ENCODE measurements at places on chromosomes 16 and 17.

DNA sequence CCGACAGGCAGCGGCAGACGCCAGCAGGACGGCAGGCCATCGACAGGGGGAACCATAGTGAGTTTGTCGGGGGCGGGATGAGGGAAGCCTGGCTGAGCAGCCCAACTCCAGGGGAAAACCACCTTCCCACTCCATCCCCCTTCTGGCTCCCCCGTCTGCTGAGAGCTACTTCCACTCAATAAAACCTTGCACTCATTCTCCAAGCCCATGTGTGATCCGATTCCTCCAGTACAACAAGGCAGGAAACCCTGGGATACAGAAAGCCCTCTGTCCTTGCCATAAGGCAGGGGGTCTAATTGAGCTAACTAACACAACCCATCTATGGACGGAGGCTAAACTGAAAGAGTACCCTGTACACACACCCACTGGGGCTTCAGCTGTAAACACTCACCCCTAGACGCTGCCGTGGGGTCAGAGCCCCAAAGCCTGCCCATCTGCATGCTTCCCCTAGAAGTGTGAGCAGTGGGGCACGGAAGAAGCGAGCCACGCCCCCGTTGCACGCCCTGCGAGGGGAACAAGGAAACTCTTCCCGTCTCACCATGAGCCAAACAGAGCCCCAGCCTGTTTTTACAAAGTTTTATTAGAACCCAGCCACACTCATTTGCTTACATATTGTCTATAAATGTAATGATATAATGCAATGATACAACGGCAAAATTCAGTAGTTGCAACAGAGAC, 4.1 kb downstream of the KRTAP29-1 start:
- no peak for DNase-seq

DNA sequence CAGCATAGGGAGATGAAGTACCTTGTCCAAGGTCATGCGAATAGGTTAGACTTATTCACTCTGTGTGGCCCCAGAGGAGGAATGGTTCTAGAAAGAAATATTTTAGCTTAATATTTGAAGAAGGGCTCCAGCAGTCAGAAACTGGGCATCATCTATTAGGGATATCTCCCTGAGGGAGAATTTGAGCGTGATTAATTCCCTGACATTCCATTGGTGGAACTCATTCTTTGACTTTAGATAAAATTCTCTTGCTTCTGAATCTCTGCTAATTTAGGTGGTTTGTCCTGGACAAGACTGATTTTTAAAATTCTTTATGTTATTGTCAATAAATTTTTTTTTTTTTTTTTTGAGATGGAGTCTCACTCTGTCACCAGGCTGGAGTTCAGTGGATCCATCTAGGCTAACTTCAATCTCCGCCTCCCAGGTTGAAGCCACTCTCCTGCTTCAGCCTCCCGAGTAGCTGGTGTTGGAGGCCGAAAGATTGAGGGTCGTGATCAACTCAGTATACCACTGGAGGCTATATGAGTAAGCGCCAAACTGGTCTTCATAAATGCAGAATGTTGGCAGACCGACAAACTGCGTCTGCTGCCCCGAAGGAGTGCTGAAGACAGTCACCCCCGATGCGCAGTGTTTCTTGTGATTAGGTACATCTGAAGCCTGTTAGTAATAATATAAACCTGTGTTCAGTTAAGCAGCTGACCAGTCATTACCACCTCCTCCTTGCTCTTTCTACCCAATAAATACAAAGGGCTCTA, 267.9 kb upstream of the HSBP1 start:
- no peak for DNase-seq

DNA sequence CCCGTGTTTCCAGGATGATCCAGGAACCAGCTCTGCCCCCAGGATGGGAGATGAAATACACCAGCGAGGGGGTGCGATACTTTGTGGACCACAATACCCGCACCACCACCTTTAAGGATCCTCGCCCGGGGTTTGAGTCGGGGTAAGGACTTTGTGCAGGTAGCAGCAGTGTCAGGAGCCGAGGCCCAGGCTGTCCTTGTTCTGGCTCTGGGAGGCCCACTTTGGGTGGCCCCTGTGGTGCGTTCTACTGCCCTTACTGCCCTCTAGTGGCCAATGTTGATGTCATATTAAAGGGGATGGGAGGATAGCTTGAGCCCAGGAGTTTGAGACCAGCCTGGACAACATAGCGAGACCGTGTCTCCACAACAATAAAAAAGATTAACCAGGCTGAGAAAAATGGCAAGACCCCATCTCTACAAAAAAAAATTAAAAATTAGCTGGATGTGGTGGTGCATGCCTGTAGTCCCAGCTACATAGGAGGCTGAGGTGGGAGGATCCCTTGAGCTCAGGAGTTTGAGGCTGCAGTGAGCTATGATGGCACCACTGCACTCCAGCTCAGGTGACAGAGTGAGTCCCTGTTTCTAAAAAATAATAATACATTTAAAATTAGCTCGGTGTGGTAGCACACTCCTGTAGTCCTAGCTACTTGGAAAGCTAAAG, 20.9 kb upstream of the CLEC18A start:
- DNase-seq = peak; percentile 75

DNA sequence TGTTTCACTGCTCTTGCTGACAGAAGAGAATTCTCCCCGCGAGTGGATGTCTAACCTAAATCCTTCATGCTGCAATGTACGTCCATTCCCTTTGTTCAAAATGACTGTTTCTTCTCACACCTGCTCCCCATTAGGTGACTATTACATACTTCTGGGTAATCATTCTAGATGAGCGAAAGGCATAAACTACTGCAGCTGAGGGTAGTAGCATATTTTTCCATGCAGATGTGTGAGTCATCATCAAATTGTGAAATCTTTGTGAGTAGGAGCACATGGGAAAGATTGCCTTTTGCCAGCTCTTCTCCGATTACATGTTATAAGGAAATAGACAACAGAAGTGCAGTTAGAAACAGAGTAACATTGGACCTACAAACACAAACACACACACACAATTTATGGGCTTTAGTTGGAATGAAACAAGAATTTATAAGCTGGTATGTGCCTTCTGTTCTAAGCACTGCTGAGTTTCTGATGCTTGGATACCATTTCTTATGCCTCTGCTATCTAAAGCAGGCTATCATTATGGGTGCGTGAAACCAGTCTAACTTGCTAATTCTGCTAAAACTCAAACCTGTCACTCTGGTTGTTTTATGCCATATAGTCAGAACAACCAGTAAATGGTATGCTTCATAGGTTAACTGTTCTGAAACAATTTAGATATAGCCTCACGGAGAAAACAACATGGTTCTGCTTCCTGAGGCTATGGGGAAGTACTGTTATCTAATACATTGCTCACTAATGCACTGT, 346.9 kb upstream of the PSMD7 start:
- peak; percentile 71 for DNase-seq

DNA sequence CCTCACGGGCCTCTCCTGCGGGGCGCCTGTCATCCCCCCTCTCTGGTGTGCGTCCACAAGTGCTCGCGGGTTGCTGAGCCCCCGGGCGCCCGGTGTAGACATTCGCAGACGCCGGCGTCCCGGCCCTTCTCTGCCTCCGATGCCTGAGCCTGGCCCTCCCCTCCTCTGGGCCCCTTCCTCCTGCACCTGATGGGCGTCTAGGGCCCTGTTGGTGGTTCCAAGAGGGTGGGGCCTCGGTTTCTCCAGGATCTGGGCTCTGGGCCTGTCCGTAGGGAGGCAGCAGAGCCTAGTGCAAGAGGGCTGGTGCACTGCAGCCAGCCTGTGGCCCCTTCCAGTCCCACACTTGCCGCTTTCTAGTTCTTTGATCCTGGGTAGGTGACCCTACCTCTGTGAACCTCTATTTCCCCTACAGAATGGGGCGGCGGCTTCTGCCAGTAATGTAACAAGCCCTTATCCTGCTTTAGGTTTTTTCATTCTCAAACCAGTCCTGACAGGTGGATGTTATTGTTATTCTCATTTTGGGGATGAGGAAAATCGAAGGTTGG, 623 bp downstream of the E4F1 start:
- DNase-seq = peak; percentile 71

DNA sequence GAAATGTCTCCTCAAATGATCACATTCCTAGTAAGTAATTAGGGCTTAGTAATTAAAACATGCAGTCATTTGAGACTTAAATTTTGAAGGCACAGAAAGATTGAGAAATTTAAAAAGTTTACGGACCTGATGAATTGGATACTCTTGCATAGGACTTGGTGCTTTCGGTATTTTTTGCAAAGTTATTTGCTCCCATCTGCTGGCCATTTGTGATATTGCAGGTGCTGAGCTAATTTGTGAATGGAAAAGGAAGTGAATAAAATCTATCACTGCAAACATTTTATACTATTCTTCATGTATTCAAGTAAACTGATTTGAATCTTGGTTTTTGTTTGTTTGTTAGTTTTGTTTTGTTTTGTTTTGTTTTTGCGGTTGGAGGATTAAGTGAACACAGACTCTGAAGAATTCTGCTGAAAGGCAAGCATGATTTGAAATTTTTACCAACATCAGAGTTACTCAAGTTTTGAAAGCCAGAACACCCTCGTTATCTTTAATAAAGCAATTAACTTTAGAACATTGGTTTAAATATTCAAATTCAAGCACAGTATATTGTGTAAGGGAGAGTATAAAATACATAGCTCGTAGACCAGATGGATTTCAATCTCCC, 689.5 kb upstream of the RBFOX1 start:
- DNase-seq = peak; percentile 69

- no peak for DNase-seq
Observed at GRCh38 chr17:10041916-10042588, 137.0 kb upstream of the RCVRN start.

- no peak for DNase-seq
Observed at GRCh38 chr17:43637563-43638323, 24.0 kb downstream of the MEOX1 start.

GRCh38 chr17:55576237-55576995, 65.2 kb upstream of the SMIM36 start:
- peak; percentile 84 for DNase-seq

GRCh38 chr17:75386430-75386829, 19.0 kb downstream of the GRB2 start:
- DNase-seq = no peak

- no peak for DNase-seq
Observed at GRCh38 chr16:71771571-71771970, 37.1 kb downstream of the AP1G1 start.

- no peak for DNase-seq
Observed at GRCh38 chr17:17504341-17505140, 8.3 kb upstream of the RASD1 start.

DNA sequence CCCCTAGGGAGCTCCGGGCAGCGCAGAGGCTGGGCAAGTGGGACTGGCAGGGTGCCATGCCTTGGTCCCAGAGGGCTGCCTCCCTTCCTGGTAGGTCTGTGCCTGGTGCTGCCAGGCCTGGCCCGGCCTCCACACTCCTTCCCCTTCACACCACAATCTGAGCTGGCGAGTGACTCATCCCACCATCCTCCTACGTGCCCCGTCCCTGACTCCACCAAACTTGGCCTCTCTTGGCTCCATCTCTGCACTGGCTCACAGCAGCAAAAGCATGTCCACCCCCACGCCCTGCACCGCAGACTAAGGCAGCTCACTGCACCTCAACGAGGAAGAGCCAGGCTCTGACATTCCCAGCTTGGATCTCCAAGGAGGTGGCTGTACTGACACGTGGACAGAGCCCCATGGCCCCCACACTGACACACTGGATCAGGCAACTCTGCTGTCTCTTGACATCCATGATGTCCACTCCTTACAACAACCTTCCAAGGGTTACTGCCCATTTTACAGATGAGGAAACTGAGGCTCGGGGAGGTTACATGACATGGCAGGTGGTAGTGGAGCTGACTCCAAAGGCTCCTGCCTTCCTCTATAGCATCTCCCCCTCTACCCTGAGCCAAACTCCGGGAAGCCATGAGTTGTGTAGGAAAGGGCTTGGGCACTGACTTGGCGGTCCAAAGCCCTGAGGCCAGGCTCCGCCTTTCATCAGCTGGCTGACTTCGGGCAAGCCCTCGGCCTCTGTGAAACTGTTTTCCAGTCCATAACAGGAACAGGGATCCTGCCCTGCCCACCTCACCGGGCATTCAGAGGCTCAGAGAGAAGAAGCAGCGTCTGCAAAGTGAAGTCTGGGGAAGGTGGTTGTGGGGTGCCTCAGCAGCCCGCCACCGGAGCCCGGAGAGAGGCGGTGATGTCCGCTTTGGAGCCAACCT, 20.1 kb upstream of the KRT19 start:
- DNase-seq = peak; percentile 96

DNA sequence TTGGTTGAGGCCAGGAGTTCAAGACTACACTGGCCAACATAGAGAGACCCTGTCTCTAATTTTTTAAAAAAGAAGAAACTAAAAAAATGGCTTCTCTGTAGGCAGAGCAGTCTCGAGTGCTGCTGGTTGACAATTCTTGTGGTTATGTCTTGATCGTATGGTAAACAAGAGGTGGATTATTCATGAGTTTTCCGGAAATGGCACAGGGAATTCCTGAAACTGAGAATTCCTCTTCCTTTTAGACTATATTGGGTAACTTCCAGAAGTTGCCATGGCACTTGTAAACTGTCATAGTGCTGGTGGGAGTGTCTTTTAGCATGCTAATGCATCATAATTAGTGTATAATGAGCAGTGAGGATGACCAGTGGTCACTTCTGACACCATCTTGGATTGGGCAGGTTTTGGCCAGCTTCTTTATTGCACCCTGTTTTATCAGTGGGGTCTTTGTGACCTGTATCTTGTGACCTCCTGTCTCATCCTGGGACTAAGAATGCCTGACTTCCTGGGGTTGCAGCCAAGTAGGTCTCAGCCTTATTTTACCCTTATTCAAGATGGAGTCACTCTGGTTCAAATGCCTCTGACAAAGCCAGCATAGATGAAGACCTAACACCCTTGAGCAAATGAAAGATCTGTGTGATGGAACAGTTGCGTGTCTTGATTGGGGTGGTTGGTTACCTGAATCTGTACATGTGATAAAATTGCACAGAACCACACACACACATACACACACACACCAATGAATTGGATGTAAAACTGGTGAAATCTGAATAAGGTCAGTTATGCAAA, 30.2 kb downstream of the BMERB1 start:
- DNase-seq = no peak

DNA sequence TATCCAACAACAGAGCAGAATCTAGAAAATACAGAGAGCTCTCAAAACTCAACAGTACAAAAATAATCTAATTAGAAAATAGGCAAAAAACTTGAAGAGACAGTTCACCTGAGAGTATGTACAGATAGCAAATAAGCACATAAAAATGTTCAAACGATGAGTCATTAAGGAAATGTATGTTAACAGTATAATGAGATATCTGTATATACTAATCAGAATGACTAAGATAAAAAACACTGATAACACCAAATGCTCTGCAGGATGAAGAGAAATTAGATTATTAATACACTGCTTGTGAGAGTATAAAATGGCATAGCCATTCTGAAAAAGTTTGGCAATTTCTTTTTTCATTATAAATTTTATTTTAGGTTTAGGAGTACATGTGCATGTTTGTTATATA, 1307.6 kb upstream of the GOT2 start:
- no peak for DNase-seq

- DNase-seq = no peak
Observed at GRCh38 chr16:66156538-66156937, 210.0 kb upstream of the CDH5 start.

DNA sequence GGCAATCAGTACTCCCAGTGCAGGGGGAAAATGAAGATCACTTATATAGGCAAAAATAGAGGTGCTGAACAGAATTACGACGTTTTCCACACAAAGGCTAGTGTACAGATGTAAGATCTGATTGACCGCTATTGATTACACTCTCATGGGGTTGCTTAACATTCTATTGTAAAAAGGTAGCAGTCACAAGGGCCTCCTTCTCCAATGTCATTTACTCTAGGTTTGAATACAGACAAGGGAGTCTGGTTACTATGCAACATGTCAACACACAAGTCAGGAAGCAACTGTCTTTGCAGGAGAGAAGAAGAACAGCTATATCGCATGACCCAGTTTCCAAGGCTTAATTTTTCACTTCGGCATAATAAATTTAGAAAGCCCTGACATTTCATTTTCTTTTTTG, 7.9 kb downstream of the KRT37 start:
- DNase-seq = no peak

- DNase-seq = no peak
Observed at GRCh38 chr16:5386989-5387388, 289.4 kb upstream of the EEF2KMT start.
